Fibroblast of lung (primary cell): ENCODE measurements at places on chromosomes 4 and X. TPM values are rescaled to one million over a fixed set of nuclear protein-coding genes. Genes with fewer than 3 reads are reported as not detected.
A peak's percentile ranks its signal among the peaks of the same experiment; 100 is the strongest.

- no peaks in the 10 kb centered on the region for H3K27me3 ChIP-seq
- H3K27ac ChIP-seq = no peak overlapping the region
- no peaks in the 10 kb centered on the region for H3K4me1 ChIP-seq
- no peak overlapping the region for H3K4me3 ChIP-seq
Measured at GRCh38 chr4:21656832-21657231, 291.7 kb downstream of the KCNIP4 start.

GRCh38 chr4:135191596-135191995, 990.0 kb upstream of the PABPC4L start:
- no peaks in the 10 kb centered on the region for H3K36me3 ChIP-seq
- H3K4me1 ChIP-seq = peaks cover 6% of the 10 kb centered on the region
- H3K27ac ChIP-seq = no peak overlapping the region

- no peak for DNase-seq
- no peak overlapping the region for H3K27ac ChIP-seq
- no peak overlapping the region for H3K4me3 ChIP-seq
- H3K4me1 ChIP-seq = peaks cover 4% of the 10 kb centered on the region
- no peaks in the 10 kb centered on the region for H3K27me3 ChIP-seq
- no peaks in the 10 kb centered on the region for H3K36me3 ChIP-seq
Measured at GRCh38 chr4:105092768-105093167, 53.9 kb upstream of the TET2 start.

GRCh38 chr4:152243206-152243605, 292.7 kb downstream of the FBXW7 start:
- no peak for DNase-seq
- H3K36me3 ChIP-seq = no peaks in the 10 kb centered on the region
- H3K4me1 ChIP-seq = no peaks in the 10 kb centered on the region
- H3K27me3 ChIP-seq = no peaks in the 10 kb centered on the region
- H3K4me3 ChIP-seq = no peak overlapping the region

DNA sequence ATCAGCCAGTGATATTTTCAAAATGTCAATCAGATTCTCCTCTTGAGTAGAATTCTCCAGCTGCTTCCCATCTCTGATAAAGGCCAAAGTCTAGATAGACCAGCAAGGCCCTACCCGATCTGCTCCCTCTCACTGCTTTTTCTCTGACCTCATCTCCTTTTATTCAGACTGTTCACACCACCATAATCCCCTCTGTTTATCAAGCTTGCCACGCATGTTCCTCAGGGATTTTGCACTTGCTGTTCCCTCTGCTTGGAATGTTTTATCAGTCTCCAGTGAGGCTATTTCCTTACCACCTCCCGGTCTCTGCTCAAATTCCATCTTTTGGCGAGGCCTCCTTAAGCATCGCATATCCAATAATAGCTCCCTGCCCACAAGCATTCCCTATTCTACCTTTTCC, 20.1 kb downstream of the NOCT start:
- H3K27ac ChIP-seq = no peak overlapping the region
- H3K4me1 ChIP-seq = no peaks in the 10 kb centered on the region
- no peaks in the 10 kb centered on the region for H3K36me3 ChIP-seq
- H3K4me3 ChIP-seq = no peak overlapping the region
- H3K27me3 ChIP-seq = no peaks in the 10 kb centered on the region

DNA sequence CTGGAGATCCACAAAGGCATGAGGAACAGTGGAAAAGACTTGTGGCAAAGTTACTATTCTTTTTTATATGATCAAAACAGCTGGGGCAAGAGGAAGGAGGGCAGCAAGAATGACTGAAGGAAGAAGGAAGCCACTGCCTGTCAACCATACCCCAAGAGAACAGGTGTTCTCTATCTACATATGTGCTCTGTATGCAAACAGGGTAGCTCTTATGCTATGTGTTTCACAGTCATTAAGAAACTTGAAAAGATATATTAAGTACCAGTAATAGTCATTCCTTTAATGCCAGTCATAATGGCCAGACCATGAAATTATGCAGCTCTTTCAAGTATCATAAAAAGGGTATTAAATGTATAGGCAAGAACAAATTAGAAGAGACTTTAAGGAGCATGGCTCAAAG, 363.9 kb downstream of the KLHL13 start:
- H3K36me3 ChIP-seq = no peaks in the 10 kb centered on the region
- DNase-seq = no peak
- H3K27me3 ChIP-seq = no peaks in the 10 kb centered on the region
- H3K4me1 ChIP-seq = no peaks in the 10 kb centered on the region
- H3K27ac ChIP-seq = no peak overlapping the region

GRCh38 chrX:97389761-97390192, 506.1 kb downstream of the RPA4 start:
- H3K27me3 ChIP-seq = no peaks in the 10 kb centered on the region
- DNase-seq = peak; percentile 83
- no peaks in the 10 kb centered on the region for H3K4me1 ChIP-seq
- H3K36me3 ChIP-seq = no peaks in the 10 kb centered on the region
- no peak overlapping the region for H3K4me3 ChIP-seq

DNA sequence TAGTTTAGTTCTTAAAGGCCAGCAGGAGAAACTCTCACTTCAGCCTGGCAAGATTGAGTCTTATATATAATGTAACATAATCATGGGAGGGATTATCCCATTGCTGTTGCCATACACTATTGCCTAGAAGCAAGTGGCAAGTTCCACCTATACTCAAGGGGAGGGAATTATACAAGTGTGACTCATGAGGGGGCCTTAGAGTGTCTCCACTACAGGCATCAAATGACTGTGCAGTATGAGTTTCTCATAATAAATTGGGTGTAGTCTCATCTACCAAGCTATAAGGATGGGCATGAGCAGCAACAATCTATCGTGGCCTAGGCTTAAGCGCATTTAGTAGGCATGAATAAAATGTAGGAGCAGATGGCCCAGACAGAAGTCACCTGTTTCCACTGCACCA, 89.1 kb upstream of the C1GALT1C1 start:
- DNase-seq = no peak
- H3K4me3 ChIP-seq = no peak overlapping the region
- H3K27ac ChIP-seq = no peak overlapping the region
- H3K27me3 ChIP-seq = no peaks in the 10 kb centered on the region
- no peaks in the 10 kb centered on the region for H3K36me3 ChIP-seq

The KDR gene
- 0.26 TPM in 1 of 2 replicates, not detected in the other for total RNA-seq
